ENCODE measurements at places on chromosomes 13 and 19. TPM values are rescaled to one million over a fixed set of nuclear protein-coding genes. Genes with fewer than 3 reads are reported as not detected.

The BRCA2 gene
- 6.1 TPM for total RNA-seq

The AP2S1 gene
- total RNA-seq = 230 TPM

The ZNF43 gene
- 2.7 TPM for total RNA-seq

The CKM gene
- not detected for total RNA-seq

The SIGLEC10 gene
- total RNA-seq = 2.0 TPM

The CEACAM7 gene
- 51.5 TPM for total RNA-seq

The MPV17L2 gene
- total RNA-seq = 10.6 TPM

The CPAMD8 gene
- total RNA-seq = 0.72 TPM

The KL gene
- 0.67 TPM for total RNA-seq

The CCDC124 gene
- 55.4 TPM for total RNA-seq

The BEST2 gene
- 0.27 TPM for total RNA-seq

The FXYD1 gene
- total RNA-seq = 10.1 TPM

The LRRC63 gene
- total RNA-seq = not detected

The EPS8L1 gene
- total RNA-seq = 274 TPM

The RNF113B gene
- total RNA-seq = not detected

The COMMD6 gene
- total RNA-seq = 23.2 TPM

The DAPK3 gene
- total RNA-seq = 43.6 TPM

The CYP4F11 gene
- 21.5 TPM for total RNA-seq

The KLK4 gene
- total RNA-seq = not detected

The SERP2 gene
- total RNA-seq = 1.5 TPM

The MADCAM1 gene
- not detected for total RNA-seq

The ZNF30 gene
- total RNA-seq = 0.87 TPM

The NKG7 gene
- total RNA-seq = 2.5 TPM
